ENCODE measurements at places on chromosomes 1 and 21. TPM values are rescaled to one million over a fixed set of nuclear protein-coding genes. Genes with fewer than 3 reads are reported as not detected.

Gene CD101
- 1.4 TPM for polyA plus RNA-seq

Gene GPA33
- 0.28 TPM for polyA plus RNA-seq

Gene KRTAP7-1
- polyA plus RNA-seq, result not detected

Gene TTC22
- not detected for polyA plus RNA-seq

Gene LY9
- not detected for polyA plus RNA-seq

Gene LRRIQ3
- not detected for polyA plus RNA-seq

Gene NDUFS2
- polyA plus RNA-seq, result 197 TPM

Gene VHLL
- 1.4 TPM for polyA plus RNA-seq

Gene NKAIN1
- 33.4 TPM for polyA plus RNA-seq

Data from neural cell (in vitro differentiated cells).